ENCODE measurements at places on chromosomes 7 and 10.

DNA sequence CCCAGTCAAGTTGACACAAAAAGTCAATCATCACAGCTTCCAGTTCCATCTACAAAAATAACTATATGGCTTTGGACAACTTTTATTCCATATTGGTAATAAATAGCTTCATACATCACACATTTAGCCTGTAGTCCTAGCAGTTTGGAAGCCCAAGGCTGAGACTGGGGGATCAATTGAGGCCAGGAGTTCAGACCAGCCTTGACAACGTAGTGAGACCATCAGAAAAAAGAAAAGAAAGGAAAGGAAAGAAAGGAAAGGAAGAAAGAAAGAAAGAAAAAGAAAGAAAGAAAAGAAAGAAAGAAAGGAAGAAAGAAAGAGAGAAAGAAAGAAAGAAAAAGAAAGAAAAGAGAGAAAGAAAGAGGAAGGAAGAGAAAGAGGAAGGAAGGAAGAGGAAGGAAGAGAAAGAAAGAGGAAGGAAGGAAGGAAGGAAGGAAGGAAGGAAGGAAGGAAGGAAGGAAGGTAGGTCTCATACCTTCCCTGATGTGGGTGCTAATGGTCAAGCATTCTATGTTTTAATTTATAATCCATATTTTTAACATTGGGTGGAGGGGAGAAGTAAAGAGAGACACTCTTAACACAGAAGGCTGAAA lies 37.8 kb downstream of the CAV1 start:
- H3K36me3 ChIP-seq = peaks cover 20% of the 10 kb centered on the region
- no peaks in the 10 kb centered on the region for H3K27me3 ChIP-seq
- peaks cover 4% of the 10 kb centered on the region for H3K4me1 ChIP-seq
- H3K27ac ChIP-seq = no peak overlapping the region
- H3K4me3 ChIP-seq = no peak overlapping the region

DNA sequence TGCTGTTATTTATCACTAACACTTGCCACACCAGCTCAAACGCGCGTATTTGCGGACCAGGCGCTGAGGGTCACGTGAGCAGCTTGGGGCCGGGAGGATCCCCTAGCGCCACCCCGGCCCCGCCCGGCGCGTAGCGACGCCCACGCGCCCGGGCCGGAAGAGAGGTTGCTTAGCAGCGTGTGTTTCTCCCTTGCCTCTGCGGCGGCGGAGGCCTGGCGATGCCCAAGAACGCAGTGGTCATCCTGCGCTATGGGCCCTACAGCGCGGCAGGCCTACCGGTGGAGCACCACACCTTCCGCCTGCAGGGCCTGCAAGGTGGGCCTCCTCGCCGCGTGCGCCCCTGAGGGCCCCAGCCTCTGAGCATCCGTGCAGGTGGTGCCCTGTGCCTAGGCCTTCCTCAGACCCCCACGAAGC lies at the start of gene C10orf53:
Gene C10orf53 (plus strand): TSS at position 172 of the 414 bp plus-strand sequence. CDS start 47 bp downstream, at position 219.
- no peaks in the 10 kb centered on the region for H3K4me1 ChIP-seq
- H3K4me3 ChIP-seq = no peak within 1 kb of the TSS
- H3K36me3 ChIP-seq = no peaks in the 10 kb centered on the region

DNA sequence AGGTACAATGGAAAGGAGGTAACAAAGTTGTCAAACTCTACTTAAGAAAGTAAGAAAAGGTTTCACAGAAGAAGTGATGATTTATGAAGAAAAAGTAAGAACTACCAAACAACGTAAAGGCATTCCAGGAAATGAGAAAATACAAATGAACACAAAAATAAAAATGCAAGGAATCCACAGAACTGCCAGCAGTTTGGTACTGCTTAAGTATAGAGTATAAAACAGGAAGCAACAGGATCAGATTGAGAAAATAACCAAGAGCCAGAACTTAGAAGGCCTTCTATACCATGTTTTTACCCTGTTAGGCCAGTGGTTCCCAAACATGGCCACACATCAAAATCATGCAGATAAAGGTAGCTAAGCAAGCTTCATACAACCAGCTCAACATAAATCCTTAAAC lies 9.2 kb downstream of the NDUFA5 start:
- H3K4me1 ChIP-seq = peaks cover 2% of the 10 kb centered on the region
- H3K27me3 ChIP-seq = no peaks in the 10 kb centered on the region
- no peak for DNase-seq

DNA sequence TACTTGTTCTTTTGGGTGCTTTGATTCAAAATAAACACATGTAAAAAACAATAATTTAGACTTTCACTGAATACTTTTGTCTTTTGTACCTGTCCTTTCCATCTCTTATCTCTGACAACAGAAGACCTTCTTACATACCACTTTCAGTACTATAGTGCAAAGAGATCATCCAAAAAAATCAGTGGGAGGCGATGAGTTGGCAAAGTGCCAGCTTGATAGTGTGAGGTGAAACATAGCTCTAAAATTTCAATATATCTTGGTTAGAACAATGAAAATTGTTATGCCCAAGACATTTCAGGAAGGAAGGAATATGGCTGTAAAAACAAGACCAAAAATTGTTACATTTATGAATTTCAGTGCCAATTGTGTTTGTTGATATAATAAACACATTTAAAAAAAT lies 390.2 kb upstream of the COBL start:
- no peak overlapping the region for H3K27ac ChIP-seq
- H3K27me3 ChIP-seq = no peaks in the 10 kb centered on the region
- no peaks in the 10 kb centered on the region for H3K4me1 ChIP-seq
- no peak overlapping the region for H3K4me3 ChIP-seq
- DNase-seq = no peak

DNA sequence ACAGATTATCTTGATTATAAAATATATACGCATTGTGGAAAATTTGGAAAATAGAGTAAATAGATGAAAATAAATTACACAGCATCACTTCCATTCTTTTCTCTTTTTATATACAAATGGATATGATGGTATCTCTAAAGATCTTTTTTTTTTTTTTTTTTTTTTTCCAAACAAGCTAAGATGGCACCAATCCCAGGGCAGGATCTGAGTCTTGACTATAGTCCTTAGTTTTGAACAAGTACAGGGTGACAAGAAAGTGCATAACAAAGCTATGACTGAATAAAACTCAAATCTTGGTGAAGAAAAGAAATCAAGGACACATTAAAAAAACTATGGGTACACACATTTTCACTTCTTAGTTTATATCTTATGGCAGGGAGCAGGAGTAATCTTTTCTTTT lies 42.6 kb upstream of the FAM133B start:
- peak overlapping the region; percentile 44 for H3K27ac ChIP-seq
- H3K4me1 ChIP-seq = peaks cover 6% of the 10 kb centered on the region
- H3K36me3 ChIP-seq = peaks cover 5% of the 10 kb centered on the region
- H3K27me3 ChIP-seq = no peaks in the 10 kb centered on the region
- no peak for DNase-seq

DNA sequence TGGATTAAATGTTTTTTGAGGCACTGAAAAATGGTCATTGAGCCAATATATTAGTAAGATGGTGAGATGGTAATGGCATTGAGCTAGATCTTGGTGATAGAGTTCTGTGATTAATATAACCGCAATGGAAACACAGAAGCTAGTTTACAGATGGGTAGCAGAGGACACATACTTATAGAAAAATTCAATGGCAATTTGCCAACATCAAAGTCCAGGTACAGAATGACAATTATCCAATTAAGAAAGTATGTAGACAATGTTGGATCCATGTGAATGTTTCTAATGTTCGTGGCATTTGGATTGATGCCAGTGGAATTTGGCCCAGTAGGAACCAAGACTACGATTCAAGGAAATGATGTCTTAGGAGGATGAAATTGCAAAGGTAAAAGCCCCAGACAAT lies 187.8 kb downstream of the GNAT3 start:
- H3K4me3 ChIP-seq = no peak overlapping the region
- no peak overlapping the region for H3K27ac ChIP-seq
- H3K27me3 ChIP-seq = no peaks in the 10 kb centered on the region
- DNase-seq = peak; percentile 58

DNA sequence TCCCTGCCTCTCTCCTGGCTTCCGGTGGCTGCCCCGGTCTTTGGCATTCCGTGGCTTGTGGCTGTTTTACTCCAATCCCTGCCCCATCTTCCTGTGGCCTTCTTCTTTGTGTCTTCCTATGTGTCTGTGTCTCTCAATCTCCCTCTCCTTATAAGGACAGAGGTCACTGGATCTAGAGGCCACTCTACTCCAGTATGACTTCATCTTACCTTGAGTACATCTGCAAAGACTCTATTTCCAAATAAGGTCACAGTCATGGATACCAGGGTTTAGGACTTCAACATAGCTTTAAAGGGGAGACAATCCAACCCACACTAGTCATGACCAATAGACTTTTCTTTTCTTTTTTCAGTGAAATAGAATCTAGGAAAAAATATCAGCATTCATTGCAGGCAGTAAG lies 153.3 kb upstream of the INSYN2A start:
- peak overlapping the region; percentile 23 for H3K27ac ChIP-seq
- H3K36me3 ChIP-seq = peaks cover 13% of the 10 kb centered on the region
- DNase-seq = peak; percentile 53
- no peak overlapping the region for H3K4me3 ChIP-seq
- H3K27me3 ChIP-seq = no peaks in the 10 kb centered on the region

- H3K36me3 ChIP-seq = no peaks in the 10 kb centered on the region
- H3K4me1 ChIP-seq = no peaks in the 10 kb centered on the region
- H3K27me3 ChIP-seq = no peaks in the 10 kb centered on the region
- no peak overlapping the region for H3K27ac ChIP-seq
Measured at GRCh38 chr7:106652909-106653308, 8.0 kb downstream of the CCDC71L start.

GRCh38 chr10:132328106-132328505 lies 3.9 kb upstream of the LRRC27 start:
- H3K4me3 ChIP-seq = no peak overlapping the region
- H3K4me1 ChIP-seq = peaks cover 6% of the 10 kb centered on the region
- no peak overlapping the region for H3K27ac ChIP-seq
- no peak for DNase-seq
- H3K27me3 ChIP-seq = no peaks in the 10 kb centered on the region

DNA sequence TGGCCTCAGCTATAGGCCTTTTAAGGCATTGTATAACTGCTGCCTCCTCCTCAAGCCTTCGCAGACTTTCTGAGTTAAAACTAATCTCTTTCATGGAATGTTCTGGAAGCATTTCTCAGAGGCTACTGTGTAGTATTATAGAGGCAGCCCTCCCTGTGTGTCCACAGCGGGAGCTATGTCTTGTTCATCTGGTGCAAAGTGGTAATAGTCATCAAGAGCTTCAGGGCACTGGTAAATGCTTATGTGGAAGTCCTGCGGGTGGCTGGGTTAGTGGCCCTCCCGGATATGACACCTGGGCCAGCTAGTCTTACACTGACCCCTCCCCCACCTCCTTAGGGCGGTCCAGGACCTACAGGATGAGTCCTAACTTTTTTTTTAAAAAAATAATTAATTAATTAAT lies 2.2 kb upstream of the ABHD11 start:
- peaks cover 7% of the 10 kb centered on the region for H3K4me1 ChIP-seq
- H3K27me3 ChIP-seq = no peaks in the 10 kb centered on the region
- no peak for DNase-seq
- H3K36me3 ChIP-seq = 0 out of 2 replicates have a peak, but pooled peaks cover 6% of the 10 kb centered on the region
- H3K27ac ChIP-seq = no peak overlapping the region
- no peak overlapping the region for H3K4me3 ChIP-seq

- H3K36me3 ChIP-seq = peaks cover 22% of the 10 kb centered on the region
- no peaks in the 10 kb centered on the region for H3K27me3 ChIP-seq
- H3K4me3 ChIP-seq = peak overlapping the region; percentile 76
- DNase-seq = no peak
- H3K27ac ChIP-seq = peak overlapping the region; percentile 93
Measured at GRCh38 chr7:1160670-1161021, 650 bp upstream of the ZFAND2A start.

- no peak overlapping the region for H3K4me3 ChIP-seq
- H3K27me3 ChIP-seq = no peaks in the 10 kb centered on the region
- no peaks in the 10 kb centered on the region for H3K36me3 ChIP-seq
- no peak overlapping the region for H3K27ac ChIP-seq
Measured at GRCh38 chr10:88057720-88058119, 194.3 kb downstream of the PTEN start.

DNA sequence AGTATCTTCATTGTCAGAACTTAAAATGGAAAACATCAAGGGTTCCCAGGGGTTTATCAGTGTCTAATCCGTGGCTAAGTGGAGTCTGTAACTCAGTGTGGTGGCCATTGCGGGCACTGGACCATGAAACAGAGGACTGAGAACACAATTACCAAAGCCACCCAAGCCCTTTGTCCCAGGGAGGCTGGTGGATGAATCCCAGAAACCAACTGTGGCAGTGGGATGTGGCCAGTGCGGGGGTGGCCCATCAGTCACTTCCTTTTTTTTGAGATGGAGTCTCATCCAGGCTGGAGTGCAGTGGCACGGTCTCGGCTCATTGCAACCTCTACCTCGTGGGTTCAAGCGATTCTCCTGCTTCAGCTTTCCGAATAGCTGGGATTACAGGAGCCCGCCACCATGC lies 61.8 kb downstream of the TACC2 start:
- H3K4me3 ChIP-seq = no peak overlapping the region

DNA sequence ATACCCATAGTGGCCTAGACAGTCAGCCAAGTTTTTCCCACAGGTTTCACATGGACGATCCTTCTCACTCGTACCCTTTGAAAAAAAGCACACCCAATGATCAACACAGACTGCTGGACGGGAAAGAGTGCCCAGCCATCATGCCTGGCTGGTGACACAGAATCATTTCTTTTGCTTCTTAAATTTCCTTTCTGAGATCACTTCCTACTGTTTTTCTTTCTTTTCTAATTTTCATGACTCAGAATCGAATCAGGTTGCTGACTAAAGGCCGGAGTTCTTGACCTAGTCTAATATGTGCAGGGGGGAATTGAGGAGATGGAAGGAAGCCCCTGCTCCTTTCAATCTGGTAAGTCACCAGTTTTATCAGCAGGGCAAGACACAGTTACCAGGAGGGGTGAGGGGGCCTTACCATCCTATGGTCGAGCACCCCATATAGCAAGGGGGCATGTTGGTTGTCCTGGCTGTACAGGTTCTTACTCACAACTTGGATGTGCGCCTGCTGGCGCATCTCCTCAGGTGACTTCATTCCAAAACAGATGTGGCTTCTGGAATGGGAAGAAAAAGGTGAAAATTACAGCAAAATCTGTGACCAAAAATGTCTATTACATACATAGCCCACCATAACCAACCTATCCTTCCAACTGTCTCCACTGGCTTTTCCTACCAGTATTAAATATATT lies 3.5 kb downstream of the POLR3A start:
- peaks cover 46% of the 10 kb centered on the region for H3K36me3 ChIP-seq
- no peak overlapping the region for H3K4me3 ChIP-seq
- peak overlapping the region; percentile 67 for H3K27ac ChIP-seq
- H3K27me3 ChIP-seq = no peaks in the 10 kb centered on the region

DNA sequence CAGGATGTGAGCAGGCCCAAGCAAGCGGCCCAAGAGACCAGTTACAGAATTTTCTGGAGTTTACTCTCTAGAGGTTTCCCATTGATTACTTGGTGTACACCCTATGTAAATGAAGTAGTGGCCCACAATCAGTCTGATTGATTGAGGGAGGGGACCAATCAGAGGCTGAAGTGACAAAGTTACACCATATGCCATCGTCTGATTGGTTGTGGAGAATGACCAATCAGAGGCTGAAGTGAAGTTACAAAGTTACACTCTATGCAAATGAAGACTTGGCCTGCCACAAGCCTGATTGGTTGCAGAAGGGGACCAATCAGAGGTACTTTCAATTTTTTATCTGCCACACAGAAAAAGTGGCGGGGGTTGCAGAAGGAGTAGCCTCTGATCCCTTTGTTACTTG lies 83.7 kb downstream of the KIF20B start:
- no peak overlapping the region for H3K27ac ChIP-seq
- no peak overlapping the region for H3K4me3 ChIP-seq
- DNase-seq = no peak

All from IMR-90 (cell line).